Hematopoietic multipotent progenitor cell treated with erythropoietin and hydrocortisone succinate and interleukin-3 and kit ligand, for 6 days (in vitro differentiated cells): ENCODE measurements at places on chromosomes 4 and X.

- DNase-seq = no peak
These were observed 37.1 kb downstream of the SPANXN2 start for GRCh38 chrX:143683486-143683885.

GRCh38 chr4:117466388-117466787 is 381.0 kb upstream of the TRAM1L1 start:
- DNase-seq = no peak

GRCh38 chr4:53706422-53707032 is 115.2 kb upstream of the LNX1 start:
- DNase-seq = peak; percentile 67

- DNase-seq = no peak
These were observed 130.6 kb upstream of the FAT4 start for GRCh38 chr4:125184116-125184515.

DNA sequence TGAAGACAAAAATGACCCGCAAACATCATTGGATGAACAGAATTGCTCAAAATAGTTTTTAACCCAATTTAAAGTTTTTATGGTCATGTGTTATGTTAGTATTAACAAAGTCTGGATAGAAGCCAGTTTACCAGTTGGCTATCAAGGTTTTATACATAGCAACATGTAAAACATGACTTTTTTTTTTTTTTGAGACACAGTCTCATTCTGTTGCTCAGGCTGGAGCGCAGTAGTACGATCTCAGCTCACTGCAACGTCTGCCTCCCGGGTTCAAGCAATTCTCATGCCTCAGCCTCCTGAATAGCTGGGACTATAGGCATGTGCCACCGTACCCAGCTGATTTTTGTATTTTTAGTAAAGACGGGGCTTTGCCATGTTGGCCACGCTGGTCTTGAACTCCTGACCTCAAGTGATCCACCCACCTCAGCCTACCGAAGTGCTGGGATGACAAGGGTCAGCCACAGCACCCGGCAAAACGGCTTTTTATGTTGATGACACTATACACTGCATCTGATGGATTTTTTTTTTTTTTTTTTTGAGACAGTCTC is 3.4 kb downstream of the SAT1 start:
- DNase-seq = no peak

GRCh38 chr4:86927843-86928395 is 6.9 kb upstream of the AFF1 start:
- no peak for DNase-seq

- no peak for DNase-seq
These were observed 98.8 kb downstream of the CDS1 start for GRCh38 chr4:84681486-84682274.

GRCh38 chr4:184322328-184323025 is 104.8 kb upstream of the ENPP6 start:
- DNase-seq = no peak

- peak; percentile 58 for DNase-seq
These were observed 24.5 kb downstream of the HCCS start for GRCh38 chrX:11135564-11136185.

GRCh38 chr4:72209600-72209999 is 177.8 kb downstream of the NPFFR2 start:
- DNase-seq = no peak

DNA sequence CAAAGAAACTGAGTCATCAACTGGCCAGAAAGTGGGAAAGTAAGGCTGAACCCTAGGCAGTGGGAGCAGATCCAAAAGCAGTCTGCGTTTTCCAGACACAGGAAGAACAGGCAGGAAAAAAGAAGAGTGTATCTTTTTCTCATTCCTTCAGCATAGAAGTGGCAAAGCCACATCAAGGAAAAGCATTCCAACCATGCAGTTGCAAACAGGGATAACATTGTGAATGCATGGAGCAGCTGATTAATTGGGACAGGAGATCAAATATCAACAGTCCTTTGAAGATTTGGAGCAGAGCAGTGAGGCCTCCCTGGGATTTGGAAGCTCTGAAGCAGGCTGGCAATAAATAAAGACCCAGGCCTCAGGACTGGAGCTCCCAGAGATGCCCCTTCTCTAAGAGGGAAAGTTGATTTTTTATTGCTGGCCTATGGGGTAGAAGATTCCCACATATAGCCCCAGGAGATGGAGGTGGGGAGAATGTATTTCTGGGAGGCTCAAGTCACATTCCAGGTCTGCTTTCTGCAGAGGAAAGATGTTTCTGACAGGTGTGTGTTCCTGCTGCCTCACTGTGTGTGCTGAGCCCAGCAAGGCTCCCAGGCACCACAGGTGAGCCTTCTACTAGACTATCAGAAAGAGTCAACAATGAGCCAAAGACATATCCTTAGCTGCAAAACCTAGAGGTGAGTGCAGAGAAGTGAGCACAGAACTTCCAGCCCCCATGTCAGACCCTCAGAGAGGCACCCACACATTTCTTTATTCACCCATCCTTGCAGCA is 222.5 kb downstream of the RAB28 start:
- no peak for DNase-seq

GRCh38 chr4:141348125-141348524 is 127.4 kb downstream of the ZNF330 start:
- DNase-seq = peak; percentile 65

- DNase-seq = no peak
These were observed 70.8 kb downstream of the SMIM20 start for GRCh38 chr4:25984796-25985195.

GRCh38 chrX:152819732-152820131 is 10.8 kb downstream of the CETN2 start:
- DNase-seq = no peak

DNA sequence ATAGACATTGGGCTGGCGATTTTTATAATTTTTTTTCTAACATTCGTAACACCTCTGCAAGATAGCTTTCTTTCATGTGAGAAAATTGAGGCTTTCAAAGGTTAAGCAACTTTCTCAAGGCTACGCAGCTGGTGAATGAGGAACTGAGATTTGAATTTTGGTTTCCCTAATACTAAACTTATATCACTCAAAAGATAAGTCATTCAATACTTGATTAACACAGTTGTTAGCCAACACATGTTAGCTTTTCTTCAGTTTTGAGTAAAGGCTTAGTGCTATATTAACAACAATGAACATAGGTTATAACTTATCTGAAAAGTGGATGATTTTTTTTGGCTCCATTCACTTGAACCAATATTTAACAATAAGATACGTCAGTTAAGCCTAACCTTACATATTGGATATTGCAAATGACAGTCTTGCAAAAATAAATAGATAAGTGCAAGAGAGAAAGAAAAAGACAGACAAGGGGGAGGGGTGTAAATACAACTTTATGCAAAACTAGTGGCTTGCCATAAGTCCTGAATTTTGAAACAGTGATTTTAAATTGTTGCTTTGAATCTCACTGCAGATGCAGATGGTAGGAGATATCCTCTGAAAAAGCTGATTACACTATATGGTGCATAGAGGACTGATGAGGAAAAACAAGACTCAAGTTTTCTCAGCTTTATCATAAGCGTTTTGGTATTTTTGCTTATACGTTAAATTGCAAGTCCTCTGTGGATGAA is 11.1 kb upstream of the GPM6A start:
- no peak for DNase-seq

- DNase-seq = peak; percentile 16
These were observed 1.2 kb downstream of the EIF1AX start for GRCh38 chrX:20140420-20140819.

GRCh38 chr4:71006203-71006907 is 12.9 kb downstream of the DCK start:
- DNase-seq = no peak

DNA sequence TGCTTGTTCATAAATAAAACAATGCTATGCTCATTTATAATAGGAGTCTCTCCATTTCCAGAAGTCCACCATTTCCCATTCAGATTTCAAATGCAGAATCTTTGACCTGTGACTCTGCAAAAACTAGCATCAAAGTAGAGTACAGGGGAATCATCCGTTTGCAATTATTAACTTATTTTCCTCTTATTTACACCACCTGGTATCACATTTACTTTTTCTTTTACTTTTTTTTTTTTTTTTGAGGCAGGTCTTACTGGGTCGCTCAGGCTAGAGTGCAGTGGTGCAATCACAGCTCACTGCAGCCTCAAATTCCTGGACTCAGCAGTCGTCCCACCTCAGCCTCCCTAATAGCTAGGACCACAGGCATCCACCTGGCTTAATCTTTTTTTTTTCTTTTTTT is 37.6 kb downstream of the RBM47 start:
- no peak for DNase-seq

DNA sequence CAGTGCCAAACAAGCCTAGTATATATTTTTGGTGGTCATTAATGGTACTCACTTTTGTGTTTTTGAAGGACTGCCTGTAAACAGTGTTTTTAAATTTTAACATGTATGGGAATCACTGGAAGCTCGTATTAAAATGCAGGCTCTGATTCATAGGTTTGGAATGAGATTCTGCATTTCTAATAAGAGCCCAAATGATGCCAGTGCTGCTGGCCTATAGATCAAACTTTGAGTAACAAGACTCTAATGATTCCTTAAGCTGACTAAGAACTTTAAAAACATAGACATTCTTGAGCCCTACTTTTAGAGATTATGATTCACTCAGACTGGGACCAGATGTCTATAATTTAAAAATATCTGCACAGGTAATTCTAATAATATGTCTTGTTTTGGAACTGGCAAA is 823.2 kb upstream of the LCORL start:
- DNase-seq = no peak

- DNase-seq = no peak
These were observed 3.4 kb downstream of the CYBB start for GRCh38 chrX:37783305-37783704.

DNA sequence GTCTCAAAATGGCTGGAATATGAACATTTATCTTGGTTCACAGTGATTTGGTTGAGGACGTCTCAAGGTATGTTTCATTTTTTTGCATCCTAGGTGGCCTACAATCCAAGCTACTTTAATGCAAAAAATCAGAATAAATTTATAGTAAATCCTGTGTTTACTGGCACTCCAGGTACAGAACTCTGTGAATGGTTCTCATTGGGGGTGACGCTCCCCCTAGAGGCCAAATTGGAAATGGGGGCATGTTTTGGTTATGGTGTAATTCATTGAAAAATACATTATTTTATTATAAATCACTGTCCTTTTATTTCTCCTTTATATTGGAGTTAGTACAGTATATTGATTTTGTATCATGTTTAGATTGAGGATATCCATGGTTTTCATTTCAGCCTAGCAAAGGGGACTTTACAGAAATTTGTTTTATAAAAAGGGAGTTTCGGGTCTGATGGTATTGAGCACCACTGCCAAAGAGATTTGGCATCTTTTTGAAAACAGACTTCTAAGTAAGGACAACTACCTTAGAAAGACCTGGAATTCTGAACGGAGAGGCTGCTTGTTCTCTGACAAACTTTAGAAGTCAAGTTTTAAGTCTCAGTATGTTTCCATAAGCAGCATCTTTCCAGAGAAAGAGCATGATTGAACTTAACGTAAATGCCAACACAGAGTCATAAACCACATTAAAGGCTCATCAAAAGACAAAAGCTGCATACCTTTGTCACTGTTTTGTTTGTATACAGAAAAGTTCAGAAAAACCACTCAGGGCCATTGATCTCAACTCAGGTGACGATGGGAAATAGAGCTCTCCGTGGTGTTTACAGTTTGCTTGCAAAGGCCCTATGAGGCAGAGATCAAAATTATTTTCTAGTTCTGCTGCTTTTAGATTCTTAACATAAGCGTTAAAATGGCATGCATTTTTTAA is 19.4 kb downstream of the MTM1 start:
- DNase-seq = peak; percentile 54

DNA sequence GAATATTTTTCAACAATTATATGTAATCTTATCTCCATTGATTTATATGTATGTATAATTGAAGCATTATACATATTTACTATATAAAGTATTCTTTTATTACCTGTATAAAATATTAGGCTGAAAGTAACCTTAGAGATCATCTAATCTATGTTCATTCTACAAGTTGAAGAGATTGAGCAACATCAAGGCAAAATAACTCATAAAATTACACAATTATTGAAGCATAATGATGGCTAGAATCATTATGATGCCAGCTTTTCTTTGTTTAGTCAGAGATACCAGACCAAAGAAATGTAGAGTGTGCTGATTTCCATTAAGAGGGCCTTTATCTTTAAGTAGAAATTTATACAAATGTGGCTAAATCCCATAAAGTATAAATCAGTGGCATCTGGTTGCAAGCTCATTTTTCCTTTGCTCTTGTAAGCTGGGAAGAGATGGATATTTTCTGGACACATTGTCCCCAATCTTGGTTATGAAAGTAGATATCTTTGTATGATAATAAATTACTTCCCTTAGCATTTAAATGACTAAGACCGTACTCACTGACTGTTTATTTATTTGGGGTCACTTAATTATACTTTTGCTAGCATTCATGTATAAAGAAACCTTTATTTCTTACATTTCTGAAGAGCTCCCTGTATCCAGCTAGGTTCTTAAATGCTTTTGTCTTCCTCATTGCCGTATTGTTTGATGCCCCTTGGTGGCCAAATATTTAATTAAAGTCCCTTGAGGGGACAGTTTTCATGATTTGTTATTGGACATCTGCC is 339.8 kb downstream of the PCDH7 start:
- no peak for DNase-seq

GRCh38 chr4:73885574-73886267 is 16.5 kb downstream of the CXCL1 start:
- peak; percentile 49 for DNase-seq

GRCh38 chrX:108245462-108245861 is 153.9 kb downstream of the ATG4A start:
- DNase-seq = peak; percentile 1

GRCh38 chr4:182212211-182212761 is 30.9 kb upstream of the TENM3 start:
- DNase-seq = no peak

GRCh38 chr4:133095591-133095990 is 53.5 kb upstream of the PCDH10 start:
- no peak for DNase-seq

DNA sequence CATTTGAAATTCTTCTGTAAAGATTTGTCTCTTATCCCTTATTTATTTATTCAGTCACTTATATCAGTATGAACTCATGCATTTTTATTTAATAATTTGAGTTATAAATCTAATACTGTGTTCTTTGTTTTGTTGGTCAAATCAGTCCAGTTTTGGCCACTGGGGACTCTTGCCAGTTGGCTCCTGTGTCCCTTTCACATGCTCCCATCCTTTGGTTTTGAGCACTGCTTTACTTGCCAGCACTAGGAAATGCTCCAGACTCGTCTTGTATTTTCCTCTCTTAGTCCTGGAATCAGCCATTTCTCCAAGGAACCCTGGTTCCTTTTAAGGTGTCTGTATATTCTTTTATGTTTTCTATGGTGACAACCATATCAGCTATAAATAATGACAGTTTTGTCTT is 28.1 kb downstream of the KANTR start:
- no peak for DNase-seq

- DNase-seq = no peak
These were observed 235.2 kb upstream of the FAT1 start for GRCh38 chr4:186958726-186959350.

- no peak for DNase-seq
These were observed 711.2 kb upstream of the NDST4 start for GRCh38 chr4:115824630-115825029.

- no peak for DNase-seq
These were observed 7.6 kb upstream of the TLR2 start for GRCh38 chr4:153676486-153676885.

- DNase-seq = no peak
These were observed 9.9 kb downstream of the CENPVL3 start for GRCh38 chrX:51608766-51609165.
